ENCODE measurements at places on chromosomes 6 and 20.

- no peak for DNase-seq
Measured at GRCh38 chr20:692044-692443, 16.4 kb upstream of the SCRT2 start.

- no peak for DNase-seq
Measured at GRCh38 chr6:135411849-135412248, 85.7 kb downstream of the AHI1 start.

DNA sequence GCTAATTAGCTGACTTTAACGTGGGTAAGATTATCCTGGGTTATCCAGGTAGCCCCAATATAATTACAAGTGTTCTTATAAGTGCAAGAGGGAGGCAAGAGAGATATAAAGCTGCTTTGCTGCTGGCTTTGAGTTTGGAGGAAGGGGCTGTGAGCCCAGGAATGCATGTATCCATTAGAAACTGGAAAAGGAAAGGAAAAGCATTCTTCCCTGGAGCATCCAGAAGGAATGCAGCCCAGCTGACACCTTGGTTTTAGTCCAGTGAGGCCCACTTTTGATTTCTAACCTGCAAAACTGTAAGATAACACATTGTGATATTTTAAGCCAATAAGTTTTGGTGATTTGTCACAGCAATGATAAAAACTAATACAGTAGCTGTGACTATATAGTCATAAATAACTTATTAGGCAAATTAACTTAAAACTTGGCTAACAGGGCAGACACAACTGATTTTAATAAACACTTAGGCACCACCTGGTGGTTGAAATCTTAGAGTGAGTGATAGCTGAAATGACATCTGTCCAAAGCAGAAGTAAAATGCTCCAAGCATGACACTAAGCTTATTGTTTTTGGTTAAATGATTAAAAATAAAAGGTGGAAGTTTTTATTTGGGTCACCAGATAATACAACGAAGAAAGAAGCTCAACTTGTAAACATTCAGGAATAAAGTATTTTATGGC, 35.6 kb downstream of the ADGRF4 start:
- DNase-seq, result no peak

DNA sequence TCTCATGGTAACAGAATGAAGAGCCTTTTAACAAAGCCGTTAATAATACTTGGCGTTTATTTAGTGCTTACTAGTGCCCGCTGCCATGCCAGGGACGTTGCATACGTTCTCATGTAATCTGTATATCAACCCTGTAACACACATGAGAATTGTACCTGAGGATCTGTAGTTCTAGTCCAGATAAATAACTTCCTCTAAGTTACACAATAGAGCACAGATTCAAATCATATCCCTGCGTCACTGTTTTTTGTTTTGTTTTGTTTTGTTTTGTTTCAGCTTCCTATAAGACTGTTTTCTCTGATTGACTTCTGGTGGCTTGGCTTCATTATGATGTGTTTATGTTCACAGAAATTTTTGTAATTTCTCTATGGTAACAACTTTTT, 553 bp downstream of the ZSCAN16 start:
- no peak for DNase-seq

DNA sequence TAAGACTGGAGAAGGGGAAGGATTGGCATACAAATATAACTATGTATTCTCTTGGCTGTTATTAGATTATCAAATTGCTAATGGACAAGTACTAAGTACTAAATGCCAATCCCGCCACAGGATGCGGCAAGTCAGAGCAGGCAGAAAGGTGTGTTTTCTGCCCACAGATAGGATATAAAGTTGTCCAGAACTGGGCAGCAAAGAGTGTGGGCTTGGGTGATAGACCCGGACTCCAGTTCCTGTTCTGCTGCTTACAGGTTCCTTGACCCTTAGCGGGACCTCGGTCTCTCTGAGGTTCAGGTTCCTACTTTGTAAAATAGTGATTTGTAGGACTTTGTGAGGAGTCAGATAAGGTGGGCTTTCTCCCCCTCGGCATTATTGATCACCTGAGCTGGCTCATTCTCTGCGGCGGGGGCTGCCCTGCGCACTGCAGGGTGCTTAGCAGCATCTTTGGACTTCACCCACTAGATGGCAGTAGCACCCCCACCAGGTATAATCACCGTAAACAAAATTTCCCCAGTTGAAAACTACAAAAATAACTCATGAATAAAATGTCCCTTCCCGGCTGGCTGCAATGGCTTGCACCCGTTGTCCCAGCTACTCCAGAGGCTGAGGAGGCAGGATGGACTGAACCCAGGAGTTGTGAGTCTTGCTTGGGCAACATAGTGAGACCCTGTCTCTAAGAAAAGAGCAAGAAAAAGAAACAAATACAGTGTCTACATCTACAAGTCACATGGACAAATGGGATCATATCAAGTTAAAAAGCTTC, 193.1 kb downstream of the DOK5 start:
- DNase-seq, result peak; percentile 5

GRCh38 chr6:16136621-16137450, 8.0 kb downstream of the MYLIP start:
- no peak for DNase-seq

DNA sequence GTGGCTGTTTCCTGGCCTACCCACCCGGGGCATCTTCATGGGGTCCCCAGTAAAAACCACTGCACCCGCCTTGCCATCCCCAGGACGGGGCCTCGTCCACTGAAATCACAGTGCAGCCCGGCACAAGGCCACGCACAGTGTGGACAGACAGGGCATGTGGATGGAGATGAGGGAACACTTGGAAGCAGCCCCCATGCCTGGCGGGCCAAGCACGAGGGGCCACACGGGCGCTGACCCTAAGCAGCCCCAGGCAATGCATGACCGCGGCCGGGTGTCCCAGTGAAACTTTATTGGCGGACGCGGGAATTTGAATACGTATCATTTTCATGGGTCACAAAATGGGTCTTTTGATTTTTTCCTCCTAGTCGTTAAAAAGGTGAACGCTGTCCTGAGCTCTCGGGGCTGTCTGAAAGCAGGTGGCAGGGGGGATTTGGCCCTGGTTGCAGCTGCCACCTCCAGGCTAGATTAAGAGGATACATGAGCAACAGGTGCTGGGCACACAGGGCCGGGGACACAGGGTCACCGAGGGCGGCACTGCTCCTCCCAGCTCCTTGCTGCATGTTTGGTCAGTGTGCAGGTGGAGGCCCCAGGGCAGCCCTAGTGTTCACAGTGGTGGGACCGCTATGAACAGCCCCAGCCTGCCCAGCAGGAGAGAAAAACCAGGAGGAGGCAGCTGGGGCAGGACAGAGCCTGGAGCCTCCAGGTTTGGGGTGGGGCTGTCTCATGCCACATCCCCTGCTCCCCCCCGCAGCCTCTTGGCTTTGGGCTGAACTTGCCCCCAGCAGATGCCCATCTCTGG, 74.9 kb upstream of the SLCO4A1 start:
- no peak for DNase-seq

GRCh38 chr20:29086938-29087337, 2170.5 kb upstream of the DEFB115 start:
- DNase-seq, result no peak

GRCh38 chr6:92362404-92362803, 1057.0 kb downstream of the EPHA7 start:
- DNase-seq, result no peak

- DNase-seq, result no peak
Measured at GRCh38 chr6:129606664-129607063, 103.3 kb downstream of the ARHGAP18 start.

DNA sequence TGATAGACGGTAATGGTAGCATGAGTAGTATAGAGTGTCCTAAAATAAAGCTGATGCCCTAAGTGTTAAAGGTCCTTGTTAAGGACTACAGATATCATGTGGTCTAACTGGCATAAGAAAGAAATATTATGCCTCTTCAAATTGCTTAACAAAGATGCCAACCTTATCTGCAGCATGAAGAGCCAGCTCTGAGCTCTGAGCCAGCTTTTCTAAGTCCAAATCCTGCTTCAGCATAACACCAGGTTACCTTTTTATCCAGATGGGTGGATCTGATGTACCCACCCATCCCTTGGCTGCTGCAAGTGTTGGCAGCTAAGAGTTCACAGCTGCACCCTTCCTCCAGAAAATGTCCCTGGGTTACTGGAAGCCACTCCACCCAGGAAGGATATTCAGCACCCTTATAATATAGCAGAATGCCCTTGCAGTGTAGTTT, 83.8 kb downstream of the TENT5A start:
- no peak for DNase-seq

- DNase-seq, result no peak
Measured at GRCh38 chr20:4261333-4262284, 246.3 kb upstream of the RNF24 start.

DNA sequence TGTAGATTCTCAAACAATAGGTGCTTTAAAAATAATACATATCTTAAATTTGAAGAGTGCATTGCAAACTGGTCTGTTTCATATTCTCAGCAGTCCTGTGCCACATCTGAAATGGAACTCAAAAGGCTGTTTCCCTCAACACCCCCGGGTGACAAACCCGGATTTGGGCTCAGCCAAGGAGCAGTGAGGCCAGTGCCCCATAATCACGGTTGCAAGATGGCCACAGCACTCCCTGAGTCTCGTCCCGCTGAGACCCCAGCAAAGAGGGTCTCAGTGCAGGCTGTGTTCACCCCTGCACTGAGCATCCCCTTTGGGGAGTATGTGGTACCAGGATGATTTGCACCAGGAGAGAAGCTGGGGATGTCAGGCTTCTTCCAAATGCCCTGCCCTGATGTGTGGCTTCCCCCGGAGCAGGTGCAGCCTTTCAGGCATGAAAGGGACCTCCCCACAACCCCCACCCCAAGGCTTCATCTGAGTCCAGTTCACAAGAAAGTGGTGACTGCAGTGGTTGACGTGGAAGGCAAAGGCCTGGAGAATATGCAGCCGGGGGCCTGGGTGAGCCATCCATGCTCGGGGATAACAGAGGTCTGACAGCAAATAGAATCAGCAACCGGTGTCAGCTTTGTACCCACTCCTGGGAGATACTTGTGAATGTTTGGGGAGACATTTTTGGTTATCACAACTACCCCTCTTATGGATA, 202.9 kb downstream of the SYNDIG1 start:
- no peak for DNase-seq

GRCh38 chr6:8149350-8149749, 47.0 kb upstream of the EEF1E1 start:
- DNase-seq, result no peak

- DNase-seq, result no peak
Measured at GRCh38 chr6:25788305-25788922, 33.9 kb downstream of the SLC17A4 start.

DNA sequence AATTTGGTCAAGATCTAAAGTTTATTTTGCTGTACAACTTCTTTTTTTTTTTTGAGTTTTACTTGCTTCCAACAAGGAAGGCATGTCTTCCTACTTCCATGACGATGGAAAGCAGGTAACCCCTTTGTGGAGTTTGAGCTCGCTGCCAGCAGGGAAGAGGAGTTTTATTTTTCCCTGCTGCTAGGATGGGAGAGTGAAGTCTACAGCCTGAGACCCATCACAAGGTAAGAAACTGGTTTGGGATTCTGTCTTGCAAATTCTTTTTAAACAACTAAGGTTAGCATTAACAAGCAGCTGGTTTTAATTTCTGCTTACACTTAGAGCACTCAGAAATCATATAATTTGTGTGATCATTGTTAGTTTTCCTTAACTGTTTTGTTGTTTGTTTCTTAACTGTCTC, 108.0 kb upstream of the MAP3K4 start:
- DNase-seq, result no peak

- no peak for DNase-seq
Measured at GRCh38 chr6:112330071-112330878, 16.9 kb upstream of the RFPL4B start.

GRCh38 chr20:5630071-5630470, 120.1 kb upstream of the SHLD1 start:
- no peak for DNase-seq

- no peak for DNase-seq
Measured at GRCh38 chr6:74087899-74088298, 391.9 kb downstream of the CD109 start.
